Stimulated activated CD4-positive, alpha-beta T cell treated with anti-CD3 and anti-CD28 coated beads, Interleukin-12 subunit alpha, Interleukin-12 subunit beta, amount 100 ng/mL, for 48 hours (primary cell): ENCODE measurements at places on chromosomes 1 and 21.

- no peak for DNase-seq
These were observed 139.7 kb upstream of the ERRFI1 start for GRCh38 chr1:8165595-8166360.

DNA sequence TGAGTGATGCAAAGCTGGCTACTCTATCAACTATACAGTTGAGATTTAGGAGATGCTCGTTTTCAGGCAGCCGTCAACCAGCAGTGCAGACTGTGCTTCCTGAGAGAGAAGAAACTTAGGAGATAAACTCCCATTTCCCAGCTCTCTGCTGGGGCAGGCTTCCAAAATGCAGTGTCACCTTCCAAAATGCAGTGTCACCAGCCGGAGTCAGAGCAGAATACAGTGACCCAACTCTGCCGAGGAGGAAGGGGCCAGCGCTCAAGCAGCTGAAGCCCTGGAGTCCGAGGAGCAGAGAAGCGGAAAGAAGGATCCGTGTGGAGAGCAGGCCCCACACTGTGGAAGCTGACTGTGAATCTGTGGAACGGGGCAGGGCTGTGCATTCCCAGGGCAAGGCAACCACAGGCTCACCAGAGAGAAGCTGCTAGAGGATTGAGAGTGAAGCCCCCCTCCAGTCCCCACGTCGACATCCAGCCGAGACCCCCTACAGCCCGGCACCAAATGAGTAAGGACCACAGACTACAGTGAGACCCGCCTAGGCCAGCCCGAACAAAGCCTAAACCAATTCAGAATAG is 703 bp upstream of the KRTAP12-1 start:
- DNase-seq: no peak

GRCh38 chr1:239125027-239125426 is 261.3 kb upstream of the CHRM3 start:
- DNase-seq: no peak

- DNase-seq: no peak
These were observed 127.9 kb upstream of the SLC45A1 start for GRCh38 chr1:8189931-8190483.
